ENCODE measurements at places on chromosomes 16 and 17.

DNA sequence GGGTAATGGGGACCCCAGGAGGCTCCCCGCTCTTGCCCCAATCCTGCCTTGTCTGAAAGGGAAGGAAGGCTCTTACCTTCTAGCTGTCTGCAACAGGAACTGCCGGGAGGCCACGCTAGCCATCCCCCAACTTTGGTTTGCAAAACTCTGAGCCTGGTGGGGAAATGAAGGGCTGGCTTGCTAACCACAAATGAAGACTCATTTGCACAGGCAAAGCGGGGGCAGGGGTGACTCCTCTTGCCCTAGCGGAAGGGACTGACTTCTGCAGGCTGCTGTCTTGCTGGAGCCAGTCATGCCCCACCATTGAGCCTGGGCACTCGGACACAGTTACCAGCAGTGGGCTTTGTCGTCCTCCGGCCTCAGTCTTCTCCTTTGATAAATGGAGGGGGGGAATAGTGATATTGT lies 52.6 kb downstream of the PLCG2 start:
- DNase-seq, result peak; percentile 46

GRCh38 chr17:42287305-42287976 lies 857 bp upstream of the STAT5A start:
- peak; percentile 26 for DNase-seq

GRCh38 chr17:47956791-47957590 lies 692 bp downstream of the PRR15L start:
- DNase-seq, result no peak

- DNase-seq, result no peak
Measured at GRCh38 chr17:49112936-49113335, 19.6 kb upstream of the B4GALNT2 start.

GRCh38 chr17:49210158-49211029 lies at the start of the genes ABI3 and GNGT2:
Gene ABI3, plus strand, starts transcription at chr17:49210707. Its CDS starts 18 bp downstream, at chr17:49210725.
Gene GNGT2, minus strand, starts transcription at chr17:49210574. Its CDS starts 3,152 bp downstream, at chr17:49207422.
- DNase-seq, result no peak

DNA sequence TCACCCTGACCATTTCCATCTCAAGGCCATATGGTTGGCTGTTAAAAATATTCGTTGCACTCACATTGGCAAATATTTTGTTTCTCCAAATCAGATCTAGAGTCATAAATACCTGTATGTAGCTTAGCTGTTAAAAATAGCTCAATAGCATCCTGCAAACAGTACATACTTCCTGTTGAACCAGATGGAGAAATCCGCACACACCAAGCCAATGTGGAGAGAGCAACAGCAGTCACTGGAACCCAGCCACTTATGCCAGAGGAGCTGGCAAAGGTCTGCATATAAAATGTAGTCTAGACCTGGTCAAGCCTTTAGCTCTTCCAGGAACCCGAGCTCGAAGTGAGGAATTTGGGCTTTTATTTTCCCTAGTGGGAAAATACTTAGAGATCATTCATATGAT lies 146.4 kb upstream of the KCNJ16 start:
- no peak for DNase-seq

DNA sequence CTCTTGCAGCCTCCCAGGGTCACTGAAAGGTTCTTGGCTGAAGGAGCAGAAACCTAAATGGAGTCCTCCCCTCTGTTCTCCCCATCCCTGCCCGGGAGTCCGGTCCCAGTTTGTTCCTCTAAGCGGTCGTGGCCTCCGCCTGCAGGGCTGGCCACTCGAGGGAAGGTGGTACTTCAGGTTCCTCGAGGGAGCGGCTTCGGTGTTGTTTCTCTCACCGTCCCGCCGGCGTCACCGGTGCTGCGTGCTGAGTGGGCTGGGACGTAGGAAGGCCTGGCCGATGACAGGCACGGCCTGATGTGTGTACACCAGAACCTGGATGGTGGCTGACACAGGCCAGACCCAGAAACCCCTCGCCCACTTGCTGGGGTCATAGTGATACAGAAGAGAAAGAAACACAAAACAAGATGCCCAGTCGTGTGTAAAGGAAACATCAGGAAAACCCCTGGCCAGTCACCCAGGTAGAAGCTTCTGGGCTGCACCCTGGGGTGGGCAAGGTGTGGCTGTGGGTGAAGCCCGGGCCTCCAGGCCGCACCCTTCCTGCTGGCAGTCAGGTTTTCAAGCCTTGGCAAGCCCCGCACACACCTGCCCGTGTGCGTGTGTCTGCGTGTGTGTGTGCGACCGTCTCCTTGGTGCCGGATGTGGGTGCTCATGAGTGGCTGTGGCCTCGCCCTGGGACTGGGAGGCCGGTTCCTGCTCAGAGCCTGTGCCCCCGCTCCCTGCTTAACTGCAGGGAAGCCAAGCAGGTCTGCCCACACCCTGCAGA lies 52.0 kb downstream of the BAIAP2 start:
- DNase-seq, result no peak

- DNase-seq, result no peak
Measured at GRCh38 chr17:45954914-45955313, 44.1 kb upstream of the STH start.

GRCh38 chr17:79795795-79796443 lies 958 bp downstream of the CBX8 start:
- DNase-seq, result no peak

DNA sequence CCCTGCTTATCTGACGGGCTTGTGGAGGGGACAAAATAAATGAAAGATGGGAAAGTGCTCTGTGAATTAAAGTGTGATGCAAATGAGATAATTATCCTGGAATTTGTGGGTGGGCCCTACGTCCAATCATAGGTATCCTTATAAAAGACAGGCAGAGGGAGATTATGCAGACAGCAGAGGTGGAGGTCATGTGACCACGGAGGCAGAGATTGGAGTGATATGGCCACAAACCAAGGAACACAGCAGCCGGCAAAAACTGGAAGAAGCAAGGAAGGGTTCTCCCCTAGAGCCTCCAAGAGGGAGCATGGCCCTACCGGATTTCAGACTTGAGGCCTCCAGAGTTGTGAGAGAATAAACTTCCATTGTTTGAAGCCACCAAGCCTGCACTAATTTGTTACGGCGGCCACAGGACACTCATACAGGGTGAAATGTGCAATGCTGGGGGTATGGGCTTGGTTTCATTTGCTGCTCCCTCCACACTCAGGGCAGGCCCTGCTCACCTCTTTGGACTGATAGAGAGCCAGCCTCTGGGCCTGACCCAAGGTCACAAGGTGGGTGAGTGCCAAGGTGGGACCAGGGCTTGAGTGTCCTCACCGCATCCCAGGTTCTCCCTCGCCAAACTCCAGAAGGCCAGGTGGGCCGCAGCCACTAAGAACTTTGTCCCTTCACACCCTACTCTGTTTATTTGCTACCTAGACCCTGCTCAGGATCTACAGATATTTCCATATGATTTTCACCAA lies 149.6 kb upstream of the TNRC6C start:
- no peak for DNase-seq

- DNase-seq, result peak; percentile 45
Measured at GRCh38 chr16:30984669-30985400, at the start of gene HSD3B7. Gene HSD3B7, plus strand, starts transcription at chr16:30985207. Its CDS starts 452 bp downstream, at chr16:30985659.

- no peak for DNase-seq
Measured at GRCh38 chr17:78892936-78893379, 10.0 kb downstream of the CEP295NL start.

DNA sequence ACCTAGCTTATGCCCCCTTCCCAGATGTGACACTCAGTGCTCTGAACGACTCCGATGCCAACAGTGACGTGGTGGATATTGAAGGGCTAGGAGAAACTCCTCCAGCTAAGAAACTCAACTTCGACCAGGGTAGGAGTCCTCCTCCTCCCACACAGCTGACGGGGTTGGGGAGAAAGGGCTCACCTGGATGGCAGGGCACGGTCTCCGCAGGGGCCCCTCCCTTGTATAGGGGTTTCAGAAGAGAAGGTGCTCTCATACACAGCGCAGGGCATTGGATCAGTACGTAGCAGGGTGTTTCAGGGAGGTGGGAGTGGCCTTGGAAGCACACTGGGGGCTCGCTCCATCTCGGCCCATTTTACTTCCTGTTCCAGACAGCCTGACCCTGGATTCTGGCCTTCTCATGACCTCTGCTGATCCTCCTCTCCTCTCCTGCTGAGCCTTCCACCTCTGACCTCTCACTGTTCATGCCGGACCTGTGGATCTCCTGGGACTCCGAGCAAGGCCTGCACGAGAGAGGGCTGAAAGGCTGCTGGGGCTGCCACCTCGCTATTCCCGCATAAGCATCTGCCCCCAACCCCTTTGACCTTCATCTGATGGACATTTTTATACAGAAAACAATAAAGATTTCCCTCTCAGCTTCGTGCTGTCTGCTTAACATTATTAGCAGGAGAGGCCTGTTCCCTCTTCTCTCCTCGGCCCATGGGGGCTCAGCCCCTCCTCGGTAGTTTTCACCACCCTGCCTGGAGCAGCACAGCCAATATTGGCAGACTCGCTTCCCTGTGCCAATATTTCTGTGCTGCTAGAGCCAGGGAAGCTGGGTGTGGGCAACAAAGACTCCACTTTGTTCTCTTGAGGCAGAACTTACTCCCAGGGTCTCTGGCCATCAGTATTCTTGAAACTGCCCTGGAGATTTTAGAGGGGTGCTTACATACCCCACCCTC lies 4.7 kb downstream of the RNASEK start:
- no peak for DNase-seq

GRCh38 chr17:50266384-50267073 lies 7.7 kb upstream of the TMEM92 start:
- no peak for DNase-seq

DNA sequence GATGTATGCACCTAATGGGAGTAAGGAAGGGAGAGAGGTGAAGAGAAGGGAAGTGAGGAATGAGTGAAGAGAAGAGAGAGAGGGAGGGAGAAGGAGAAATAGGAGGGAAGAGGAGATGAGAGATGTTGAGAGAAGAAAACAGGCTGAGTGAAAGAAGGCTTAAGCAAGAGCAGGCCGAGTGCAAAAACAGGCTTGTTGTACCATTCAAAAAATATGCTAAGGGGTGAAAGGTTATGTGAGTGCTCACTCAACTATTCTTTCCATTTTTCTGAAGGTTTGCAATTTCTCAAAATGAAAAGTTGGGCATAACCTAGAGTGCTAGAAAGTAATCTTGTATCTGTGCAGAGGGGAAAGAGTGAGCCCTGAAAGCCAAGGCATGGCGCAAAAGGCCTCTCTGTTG lies 22.9 kb downstream of the RPGRIP1L start:
- DNase-seq, result no peak

GRCh38 chr17:45146166-45146565 lies 2.1 kb upstream of the HEXIM1 start:
- DNase-seq, result no peak

GRCh38 chr16:13039526-13039925 lies 138.1 kb downstream of the SHISA9 start:
- no peak for DNase-seq

DNA sequence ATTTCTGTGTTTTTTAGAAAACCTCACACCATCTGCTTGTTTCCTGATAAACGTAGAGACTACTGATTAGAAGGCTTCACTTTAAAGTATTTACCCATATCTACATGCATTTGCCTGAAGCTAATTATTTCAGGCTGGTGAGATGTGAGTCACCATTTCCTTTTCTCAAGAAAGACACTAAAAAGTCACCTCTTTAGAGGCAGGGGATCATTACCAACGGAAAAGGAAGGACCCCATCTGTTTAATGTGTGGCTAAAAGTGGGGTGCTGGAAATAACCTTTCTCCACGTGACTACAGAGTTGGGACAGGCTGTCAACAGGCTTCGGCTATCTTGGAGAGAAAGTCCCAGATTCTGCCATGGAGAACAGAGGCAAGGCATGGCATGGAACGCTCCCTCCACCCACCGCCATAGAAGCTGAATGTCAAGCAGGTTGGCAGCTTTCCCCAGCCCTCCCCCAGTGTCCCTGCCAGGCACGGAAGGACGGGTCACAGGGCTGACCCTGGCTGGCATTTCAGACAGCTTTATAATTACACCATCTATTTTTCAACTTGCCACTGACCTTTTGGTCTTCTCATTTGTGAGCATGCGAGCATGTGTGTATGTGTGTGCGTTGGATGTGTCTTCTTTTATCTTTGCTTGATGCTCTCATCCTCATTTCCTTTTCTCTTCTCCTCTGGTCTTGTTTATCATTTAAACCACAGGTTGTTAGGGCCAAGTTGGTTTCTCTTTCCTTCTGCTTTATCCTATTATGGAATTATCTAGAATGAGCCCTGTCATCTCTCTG lies 157.0 kb downstream of the CPPED1 start:
- no peak for DNase-seq

- no peak for DNase-seq
Measured at GRCh38 chr16:73599870-73600269, 551.9 kb upstream of the ZFHX3 start.

DNA sequence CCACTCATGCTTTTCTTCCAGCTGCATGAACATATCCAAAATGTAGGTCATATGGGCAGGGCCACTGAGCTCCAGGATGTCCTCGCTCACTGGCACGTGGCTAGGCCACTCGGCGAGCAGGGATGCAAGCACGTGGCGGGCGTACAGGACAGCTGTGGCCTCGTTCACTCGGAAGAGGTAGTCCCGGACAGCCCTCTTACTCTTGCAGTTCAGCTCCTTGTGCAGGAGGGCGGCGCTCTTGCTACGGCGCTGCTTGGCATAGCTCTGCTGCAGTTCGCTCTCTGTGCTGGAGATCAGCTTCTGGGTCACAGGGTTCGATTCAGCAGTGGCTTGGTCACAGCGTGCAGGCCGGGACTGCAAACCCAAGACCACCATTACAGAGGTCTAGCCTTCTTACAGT lies 53.1 kb upstream of the ATP2A3 start:
- DNase-seq, result no peak

DNA sequence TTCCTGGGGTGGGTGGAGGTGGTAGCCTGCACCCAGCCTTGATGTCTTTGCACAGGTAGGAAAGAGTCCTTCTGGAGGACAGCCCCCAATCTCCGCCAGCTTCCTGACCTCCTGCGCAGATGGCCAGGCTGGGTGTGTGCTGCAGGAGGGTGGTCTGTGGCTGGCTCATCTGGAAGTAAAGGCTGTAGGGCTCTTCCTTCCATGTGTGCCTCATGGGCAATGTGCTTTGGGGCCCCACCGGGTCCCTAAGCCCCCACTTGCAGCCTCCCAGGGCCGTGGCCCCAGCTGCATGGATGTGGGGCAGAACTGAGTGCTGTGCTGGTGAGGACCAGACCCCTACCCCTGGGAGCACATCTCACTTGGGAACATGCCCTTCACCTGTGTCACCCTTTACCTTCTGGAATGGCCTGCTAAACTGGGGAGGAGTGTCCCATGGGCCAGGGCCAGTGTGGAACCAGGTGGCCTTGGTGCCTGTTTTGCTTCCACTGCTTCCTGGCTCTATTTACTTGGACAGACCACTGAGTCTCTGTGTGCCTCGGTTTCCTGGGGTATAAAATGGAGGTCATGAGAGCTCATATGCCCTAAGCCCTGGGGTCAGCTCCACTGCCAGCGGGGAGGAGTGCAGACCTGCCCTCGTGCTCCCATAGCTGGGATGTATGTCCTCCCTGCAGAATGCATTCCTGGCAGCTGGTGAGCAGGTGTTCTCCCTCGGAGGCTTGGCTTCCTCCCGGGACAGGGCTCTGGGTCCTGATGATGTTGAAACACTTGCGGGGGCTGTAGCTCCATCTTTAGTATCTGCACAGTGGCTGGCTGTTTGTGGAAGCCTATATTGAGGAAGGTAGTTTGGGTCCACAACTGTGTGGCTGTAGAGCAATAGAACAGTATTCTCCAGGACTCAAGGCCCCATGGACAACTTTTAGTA lies 18.0 kb downstream of the MPRIP start:
- no peak for DNase-seq

DNA sequence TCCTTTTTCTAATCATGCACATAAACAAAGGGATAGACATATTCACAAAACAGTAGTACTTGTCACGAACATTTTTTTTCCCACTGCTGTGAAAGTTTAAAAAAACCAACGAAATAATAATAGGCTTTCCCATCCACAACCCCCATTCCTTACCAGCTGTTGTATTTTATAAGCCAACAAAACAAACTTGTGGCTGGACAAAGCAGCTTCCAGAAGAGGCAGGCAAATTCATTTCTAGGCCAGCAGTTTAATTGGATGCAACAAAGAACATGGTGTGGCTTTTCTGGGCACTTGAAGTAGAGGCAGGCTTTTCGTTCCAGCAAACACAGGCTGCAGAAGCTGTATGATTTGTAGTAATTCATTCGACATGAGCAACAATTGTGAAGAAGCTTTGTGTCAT lies 56.0 kb upstream of the FAM20A start:
- DNase-seq, result no peak

Data from stimulated activated CD8-positive, alpha-beta memory T cell treated with anti-CD3 and anti-CD28 coated beads, Interleukin-4, amount 100 ng/mL, for 4 hours (primary cell).